Activated CD8-positive, alpha-beta memory T cell treated with anti-CD3 and anti-CD28 coated beads for 1 hour (primary cell): ENCODE measurements at places on chromosomes 5 and 9.

GRCh38 chr9:137809040-137809576, 68.5 kb upstream of the CACNA1B start:
- DNase-seq = no peak

GRCh38 chr9:134406366-134407120, 80.3 kb downstream of the RXRA start:
- no peak for DNase-seq

GRCh38 chr5:27191786-27192510, 153.6 kb upstream of the CDH9 start:
- DNase-seq = no peak

DNA sequence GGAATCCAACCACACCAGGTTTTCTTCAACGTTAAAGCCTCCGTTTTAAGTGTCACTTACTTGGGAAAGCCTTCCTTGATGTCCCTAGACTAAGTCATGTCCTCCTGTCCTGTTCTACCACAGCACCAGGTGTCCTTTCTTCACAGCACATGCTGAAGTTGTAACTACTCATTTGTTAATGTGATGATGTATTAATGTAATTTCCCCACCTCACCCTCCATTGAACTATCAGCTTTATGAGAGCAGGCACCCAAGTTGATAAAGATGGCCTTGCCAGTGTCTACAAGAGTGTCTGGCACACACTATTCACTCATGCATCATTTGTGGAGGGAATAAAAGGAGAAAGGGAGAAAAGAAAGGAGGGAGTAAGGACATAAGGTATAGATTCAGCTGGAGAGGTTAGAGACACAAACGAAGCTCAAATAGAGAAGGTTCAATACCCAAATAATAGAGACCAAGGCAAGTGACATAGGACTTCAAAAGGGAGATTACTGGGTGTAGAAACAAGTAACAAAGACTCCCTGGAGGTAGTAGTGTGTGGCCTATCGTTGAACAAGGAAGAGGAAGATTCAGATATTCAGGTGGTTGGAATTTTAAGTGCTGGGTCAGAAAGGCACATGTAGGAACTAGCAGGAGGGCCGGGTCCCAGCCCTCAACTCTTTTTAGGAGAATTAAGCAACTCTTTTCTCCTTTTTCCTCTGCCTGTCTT, 6.6 kb downstream of the ITK start:
- DNase-seq = no peak

DNA sequence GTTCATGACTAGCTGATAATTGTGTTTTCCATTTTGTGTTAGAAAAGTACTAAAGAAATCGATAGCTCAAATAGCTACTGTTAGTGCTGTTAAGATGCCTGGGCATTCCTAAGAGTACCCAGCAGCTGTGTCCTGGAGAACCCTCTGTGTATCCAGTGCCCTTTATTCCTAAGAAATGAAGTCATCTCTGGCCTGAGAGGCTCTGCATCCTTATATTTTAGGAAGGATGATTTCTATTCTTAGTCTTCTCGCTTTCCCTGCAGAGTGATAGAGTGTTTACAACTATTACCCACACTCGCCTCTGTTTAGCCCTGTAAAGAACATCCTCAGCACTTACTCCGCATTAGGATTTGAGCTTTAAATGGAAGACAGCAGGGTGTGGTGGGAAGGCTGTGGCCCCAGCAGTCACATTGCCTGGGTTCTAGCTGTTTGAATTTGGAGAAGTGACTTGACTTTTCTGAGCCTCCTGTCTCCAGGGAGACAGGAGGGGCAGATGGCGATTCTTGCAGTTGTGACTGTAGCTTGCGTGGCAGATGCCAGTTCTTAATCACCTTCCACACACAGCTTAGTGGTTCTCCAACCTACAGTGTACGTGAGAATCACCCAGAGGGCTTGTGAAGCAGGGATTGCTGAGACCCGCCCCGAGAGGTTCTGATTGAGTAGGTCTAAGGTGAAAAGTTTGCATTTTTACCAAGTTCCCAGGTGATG, 177.2 kb upstream of the PITX1 start:
- no peak for DNase-seq
